RKO (cell line): ENCODE measurements at places on chromosomes 2 and 18.

GRCh38 chr2:21939967-21940366 is 816.2 kb downstream of the TDRD15 start:
- no peak for DNase-seq

- DNase-seq = no peak
These were observed 4.2 kb downstream of the TEX51 start for GRCh38 chr2:126902859-126903258.

- DNase-seq = no peak
These were observed 677.7 kb upstream of the NXPH2 start for GRCh38 chr2:139457873-139458272.

DNA sequence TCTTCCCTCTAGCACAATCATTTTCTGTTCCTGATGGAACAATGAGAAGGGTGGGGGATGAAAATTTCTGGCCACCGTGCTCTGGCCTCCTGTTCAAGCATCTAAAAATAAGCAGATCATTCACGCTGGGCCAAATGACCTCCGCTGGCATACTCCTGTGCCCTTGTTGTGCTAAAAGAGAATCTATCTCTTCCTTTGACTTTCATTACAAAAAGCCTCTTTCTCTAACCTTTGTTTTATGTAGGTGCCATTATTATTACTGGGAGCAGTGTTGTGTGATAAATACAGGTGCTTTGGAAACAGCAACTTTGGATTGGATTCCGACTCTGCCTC is 44.6 kb upstream of the B3GNT2 start:
- DNase-seq = no peak

GRCh38 chr2:8494589-8494988 is 187.3 kb upstream of the ID2 start:
- DNase-seq = no peak

DNA sequence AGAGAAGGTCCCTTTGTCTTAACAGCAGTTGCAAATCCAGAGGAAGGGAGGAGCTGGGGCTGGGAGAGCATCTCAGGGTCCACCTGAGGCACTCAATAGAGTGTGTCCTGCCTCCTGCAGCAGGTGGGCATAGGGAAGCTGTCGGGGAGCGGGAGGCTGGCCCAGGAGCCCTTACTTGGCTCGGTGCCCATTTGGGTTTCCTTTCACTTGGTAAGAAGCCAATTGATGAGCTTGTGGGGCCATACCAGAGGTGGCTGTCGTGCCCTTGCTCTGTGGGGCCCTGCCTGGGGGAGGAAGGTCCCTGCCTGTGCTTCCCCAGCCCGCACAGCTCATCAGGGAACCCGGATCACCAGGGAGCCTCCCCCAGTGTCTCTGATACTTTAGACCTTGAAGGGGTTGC is 229.7 kb downstream of the DYSF start:
- DNase-seq = no peak

- DNase-seq = peak; percentile 61
These were observed 404.8 kb downstream of the TXNL1 start for GRCh38 chr18:56233595-56233994.

DNA sequence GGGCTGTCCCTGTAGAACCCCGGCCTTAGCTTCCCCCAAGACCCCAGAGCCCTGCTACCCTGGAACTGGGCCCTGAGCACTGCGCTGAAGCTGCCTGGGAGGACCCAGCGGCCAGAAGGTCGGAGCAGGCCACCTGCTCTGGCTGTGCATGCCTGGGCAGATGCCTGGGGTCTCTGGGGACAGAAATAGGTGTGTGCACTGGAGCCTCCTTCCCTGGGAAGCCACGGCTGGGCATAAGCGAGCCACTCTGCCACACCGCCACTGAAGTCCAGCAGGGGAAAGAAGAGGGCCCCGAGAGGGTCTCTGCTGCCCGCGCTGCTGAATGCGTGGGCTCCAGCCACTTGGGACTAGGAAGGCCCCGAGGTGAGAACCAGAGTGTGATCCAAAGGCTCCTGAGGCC is 6.7 kb downstream of the GBX2 start:
- no peak for DNase-seq

DNA sequence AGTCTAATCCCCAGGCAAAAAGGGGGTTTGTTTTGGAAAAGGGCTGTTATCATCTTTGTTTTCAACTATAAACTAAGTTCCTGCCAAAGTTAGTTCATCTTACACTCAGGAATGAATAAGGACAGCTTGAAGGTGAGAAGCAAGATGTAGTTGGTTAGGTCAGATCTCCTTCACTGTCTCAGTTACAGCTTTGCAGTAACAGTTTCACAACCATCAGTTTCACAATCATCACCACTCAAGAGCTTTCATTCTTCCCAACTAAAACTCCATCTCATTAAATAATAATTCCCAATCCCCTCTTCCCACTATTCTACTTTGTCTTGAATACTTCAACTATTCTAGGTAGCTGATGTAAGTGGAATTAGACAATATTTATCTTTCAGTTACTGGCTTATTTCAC is 200.9 kb downstream of the NYAP2 start:
- DNase-seq = no peak
